HT-29 (cell line): ENCODE measurements at places on chromosomes 13 and 19. TPM values are rescaled to one million over a fixed set of nuclear protein-coding genes. Genes with fewer than 3 reads are reported as not detected.

F2RL3 gene
- not detected in 2 replicates for total RNA-seq

GIPC3 gene
- total RNA-seq, result not detected in 2 replicates

NRTN gene
- total RNA-seq, result 0.21 TPM in 1 of 2 replicates, not detected in the other

URI1 gene
- 45.2 and 46.4 TPM in 2 replicates for total RNA-seq

S1PR5 gene
- total RNA-seq, result not detected in 2 replicates

GRCh38 chr19:5587661-5588060, 19.9 kb upstream of the TINCR start:
- no peak for DNase-seq

DNA sequence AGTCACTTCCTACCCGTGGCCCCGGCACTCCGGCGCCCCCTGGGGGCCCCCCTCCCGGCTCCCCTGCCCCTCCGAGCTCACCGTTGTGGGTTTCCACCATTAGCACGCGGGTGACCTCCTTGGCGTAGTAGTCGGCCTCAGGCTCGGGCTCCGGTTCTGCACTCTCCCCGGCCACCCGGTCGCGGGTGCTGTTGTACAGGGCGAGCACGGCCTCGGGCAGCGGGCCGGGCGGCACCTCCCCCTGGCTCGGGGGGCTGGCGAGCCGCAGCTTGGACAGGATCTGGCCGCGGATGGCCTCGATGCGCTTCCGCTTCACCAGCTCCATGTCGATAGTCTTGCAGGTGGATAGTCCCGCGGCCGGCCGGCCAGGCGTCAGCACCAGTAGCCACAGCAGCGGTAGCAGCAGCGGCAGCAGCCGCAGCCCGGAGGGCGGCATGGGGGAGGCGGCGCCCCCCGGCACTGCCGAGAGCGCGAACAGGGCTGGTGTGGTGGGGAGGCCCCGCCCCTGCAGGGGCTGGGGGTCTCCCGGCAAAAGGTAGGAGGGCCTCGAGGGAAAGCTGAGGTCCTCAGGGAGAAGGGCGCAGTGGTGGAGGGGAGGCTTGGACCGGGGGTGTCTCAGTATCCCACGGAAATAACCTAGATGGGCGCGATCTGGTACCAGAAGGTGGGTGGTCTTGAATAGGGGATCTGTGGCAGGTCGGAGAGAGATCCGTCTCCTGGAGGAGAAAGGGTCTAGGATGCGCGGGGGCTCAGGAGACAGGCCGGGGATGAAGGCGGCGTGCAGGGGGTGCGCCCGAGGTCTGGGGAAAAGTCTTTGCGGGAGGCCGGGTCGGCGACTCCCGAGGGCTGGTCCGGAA, 885 bp downstream of the TGFB1 start:
- peak; percentile 47 for DNase-seq

DNA sequence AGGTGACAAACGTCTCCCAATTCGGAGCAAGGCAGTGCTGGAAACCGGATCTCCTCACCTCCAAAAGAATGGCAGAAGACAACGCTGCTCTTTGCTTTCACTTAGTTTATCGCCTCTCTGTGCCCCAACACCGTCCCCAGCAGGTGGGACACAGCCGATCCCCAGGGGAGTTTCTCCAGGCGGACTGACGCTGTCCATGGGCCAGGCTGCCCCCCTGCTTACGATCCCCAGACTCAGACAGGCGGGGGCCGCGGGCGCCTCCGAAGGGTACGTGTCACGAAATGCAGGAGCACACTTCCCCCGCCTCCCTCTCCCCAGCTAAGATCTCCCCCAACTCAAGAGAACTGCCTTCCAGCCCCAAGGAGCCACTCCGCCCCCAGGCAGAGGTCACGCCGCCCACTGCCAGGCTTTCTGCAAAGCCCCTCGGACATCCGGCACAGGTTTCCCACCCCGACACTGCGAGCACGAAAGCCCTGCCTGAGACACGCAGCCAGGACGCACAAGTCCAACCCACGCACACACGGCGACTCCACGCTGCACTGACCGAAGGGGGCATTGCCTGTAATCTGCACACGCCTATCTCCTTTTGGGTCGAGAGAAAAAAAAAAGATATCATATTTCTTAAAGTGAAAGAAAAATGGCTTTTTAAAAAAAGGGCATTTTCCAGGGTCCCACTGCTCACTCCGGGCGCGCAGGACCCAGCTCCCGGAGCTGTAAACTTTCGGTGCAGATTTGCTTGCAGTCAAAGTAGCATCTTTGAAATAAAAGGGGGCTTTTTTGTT, 2.0 kb downstream of the SPRY2 start:
- DNase-seq, result peak; percentile 79

DNA sequence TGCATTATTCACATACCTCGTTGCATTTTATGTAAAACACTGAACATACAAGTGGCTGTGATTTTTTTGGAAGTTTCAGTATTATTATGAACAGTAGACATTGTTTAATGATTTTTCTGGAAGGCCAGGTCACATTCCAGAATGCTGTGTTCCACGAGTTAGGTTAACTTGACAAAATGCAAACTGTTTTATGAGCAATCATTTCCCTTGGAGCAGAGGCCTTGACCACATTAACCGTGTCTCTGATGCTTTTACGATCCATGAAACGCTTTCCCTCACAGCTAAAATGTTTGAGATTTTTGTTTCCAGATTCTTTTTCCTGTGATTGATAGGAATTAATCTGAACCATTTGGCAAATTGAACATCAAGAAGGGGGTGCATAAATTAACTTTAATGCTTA, 57.8 kb downstream of the MBNL2 start:
- peak; percentile 45 for DNase-seq

GRCh38 chr13:43776006-43776405, 10.8 kb downstream of the ENOX1 start:
- DNase-seq, result no peak

- peak; percentile 41 for DNase-seq
Measured at GRCh38 chr13:94660695-94661326, 51.5 kb downstream of the SOX21 start.

- DNase-seq, result no peak
Measured at GRCh38 chr13:113862931-113863523, 849 bp downstream of the GAS6 start.

DNA sequence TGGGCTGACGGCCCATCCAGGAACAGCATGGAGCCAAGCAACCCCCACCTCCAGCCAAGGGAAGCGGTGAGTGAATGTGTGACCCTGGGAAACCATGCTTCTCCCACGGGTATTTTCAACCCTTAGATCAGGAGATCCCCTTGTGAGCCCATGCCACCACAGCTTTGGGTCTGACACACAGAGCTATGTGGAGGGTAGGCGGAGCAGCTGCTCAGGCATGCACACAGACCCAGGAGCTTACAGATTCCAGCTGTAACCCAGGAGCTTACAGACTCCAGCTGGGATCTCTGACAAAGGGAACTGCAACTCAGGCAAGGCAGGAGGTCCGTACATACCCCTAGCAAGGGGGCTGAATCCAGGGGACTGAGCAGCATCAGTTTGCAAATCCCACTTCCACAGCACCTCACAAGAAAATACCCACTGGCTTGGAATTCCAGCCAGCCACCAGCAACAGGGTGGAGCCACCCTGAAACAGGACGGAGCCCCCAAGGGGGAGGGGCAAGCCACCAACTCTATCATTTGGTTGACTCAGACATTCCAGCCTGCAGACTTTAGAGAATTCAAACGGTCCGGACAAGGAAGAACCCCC, 40.8 kb upstream of the RFXAP start:
- DNase-seq, result peak; percentile 15

- no peak for DNase-seq
Measured at GRCh38 chr19:16133818-16134217, 9.7 kb upstream of the HSH2D start.

- DNase-seq, result no peak
Measured at GRCh38 chr13:48891586-48891985, 84.1 kb upstream of the FNDC3A start.

- peak; percentile 28 for DNase-seq
Measured at GRCh38 chr19:50158577-50158976, 4.5 kb downstream of the IZUMO2 start.

GRCh38 chr19:1672038-1672768, 19.8 kb upstream of the TCF3 start:
- peak; percentile 36 for DNase-seq

DNA sequence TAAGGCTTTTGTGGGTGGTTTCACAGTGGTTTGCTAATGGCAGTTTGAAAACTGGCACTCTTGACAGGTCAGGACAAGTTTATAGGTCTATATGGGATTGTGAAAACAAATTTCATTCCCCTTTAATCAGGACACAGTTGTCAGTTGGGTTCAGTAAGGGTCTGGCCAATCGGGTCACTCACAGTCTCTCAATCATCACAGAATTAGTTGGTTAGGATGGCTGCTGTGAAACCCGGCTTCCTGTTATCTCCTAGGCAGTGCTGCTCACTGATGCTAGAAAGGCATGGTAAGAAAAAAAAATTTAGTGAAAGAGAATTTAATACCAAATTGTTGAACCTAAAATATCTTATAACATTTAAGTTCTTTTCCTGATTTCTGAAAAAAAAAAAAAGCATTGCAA, 1730.1 kb downstream of the EFNB2 start:
- DNase-seq, result no peak

DNA sequence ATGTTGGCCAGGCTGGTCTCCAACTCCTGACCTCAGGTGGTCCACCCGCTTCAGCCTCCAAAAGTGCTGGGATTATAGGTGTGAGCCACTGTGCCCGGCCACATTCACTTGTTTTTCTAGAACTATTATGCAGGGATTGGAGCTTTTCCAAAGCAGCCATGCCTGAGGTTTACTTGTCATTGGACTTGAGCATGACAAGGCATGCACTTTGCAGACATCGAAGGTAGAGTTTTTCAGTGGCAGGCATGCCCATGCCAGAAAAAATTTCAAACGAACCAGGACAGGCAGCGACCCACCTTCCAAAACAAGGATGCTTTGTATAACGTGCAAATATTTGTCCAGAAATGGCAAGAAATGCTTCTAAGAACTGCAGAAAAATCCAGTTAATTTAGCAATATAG, 17.7 kb downstream of the PNMA8A start:
- DNase-seq, result no peak

DNA sequence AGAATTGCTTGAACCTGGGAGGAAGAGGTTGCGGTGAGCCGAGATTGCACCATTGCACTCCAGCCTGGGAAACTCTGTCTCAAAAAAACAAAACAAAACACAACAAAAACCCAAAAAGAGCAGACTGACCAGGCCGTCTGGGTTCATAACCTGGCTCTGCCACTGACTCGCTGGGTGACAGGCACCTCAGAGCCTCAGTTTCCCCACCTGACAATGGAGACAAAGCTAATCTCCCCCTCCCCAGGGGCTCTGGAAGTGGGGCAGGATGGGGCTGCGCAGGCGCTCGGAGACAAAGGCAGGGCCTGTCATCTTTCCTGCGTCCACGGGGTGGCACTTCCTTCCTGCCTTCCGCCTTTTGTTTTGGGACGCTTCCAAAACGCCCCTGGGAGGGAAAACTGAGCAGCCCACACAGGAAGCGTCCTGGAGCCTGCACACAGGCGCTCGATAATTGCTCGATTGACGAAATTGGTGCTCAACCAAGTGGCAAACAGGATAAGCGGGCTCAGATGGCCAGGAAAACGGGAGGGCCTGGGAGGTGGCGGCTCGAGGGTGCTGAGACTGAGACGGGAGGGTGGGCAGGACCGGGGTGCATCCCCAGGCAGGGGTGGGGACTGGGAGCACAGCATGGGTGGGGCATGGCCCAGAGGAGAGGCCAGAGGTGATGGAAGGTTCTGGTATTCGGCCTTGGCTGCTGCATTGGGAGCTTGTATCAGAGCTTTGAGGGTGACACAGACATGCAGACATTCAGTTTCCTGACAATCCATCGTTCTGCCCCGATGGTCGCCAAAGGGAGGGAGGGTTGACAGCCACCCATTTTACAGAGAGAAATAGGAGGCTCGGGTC, 17.8 kb downstream of the SPC24 start:
- DNase-seq, result peak; percentile 70

DNA sequence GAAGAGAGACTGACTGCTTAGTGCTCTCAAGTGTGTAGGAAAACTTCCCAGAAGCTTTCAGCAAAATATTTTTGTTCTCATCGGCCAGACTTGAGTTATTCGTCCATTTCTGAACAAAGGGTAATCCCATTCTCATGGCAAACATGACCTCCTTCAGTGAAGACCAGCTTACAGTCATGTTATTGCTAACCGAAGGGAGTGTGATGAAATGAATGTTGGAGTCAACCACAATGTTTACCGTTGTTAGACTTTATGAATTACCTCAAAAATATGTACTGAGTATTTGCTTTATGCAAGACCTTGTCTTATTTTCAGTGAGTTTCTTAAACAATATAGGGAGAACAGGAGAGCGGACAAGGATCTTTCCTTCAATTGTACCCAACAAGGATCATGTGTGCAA, 228.6 kb downstream of the LMO7 start:
- DNase-seq, result no peak

DNA sequence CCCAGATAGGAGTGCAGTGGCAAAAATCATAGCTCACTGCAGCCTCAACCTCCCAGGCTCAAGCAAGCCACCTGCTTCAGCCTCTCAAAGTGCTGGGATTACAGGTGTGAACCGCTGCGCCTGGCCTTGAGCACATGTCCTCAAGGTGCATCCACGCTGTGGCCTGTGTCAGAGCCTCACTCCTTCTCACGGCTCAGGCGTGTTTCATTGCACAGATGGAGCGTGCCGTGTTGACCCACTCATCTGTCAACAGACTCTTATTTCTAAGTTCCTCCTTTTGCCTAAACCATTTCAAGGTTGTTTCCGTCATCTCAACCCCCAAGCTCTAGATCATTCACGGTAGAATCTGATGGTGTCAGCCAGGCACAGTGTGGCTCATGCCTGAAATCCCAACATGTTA, 28.2 kb downstream of the ATP8B3 start:
- no peak for DNase-seq

- DNase-seq, result no peak
Measured at GRCh38 chr19:18307271-18307681, 15.6 kb downstream of the LSM4 start.

GRCh38 chr19:54154603-54155345, 4.7 kb downstream of the LENG1 start:
- no peak for DNase-seq

DNA sequence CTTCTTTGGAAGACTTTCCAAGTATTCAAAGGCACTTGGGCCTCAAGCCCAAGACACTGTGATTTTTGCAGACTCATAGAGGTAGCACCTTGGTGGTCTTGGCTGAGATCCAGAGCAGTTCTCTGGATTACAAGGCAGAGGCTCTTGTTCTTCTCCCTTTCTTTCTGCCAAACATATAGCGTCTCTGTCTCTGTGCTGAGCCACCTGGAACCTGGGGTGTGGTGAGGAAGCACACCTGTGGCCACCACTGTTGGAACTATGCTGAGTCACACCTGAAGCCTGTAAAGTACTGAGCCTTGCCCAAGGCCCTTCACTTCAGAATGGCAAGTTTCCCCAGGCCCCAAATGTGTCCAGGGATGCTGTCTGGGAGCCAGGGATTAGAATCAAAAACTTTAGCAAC, 127.5 kb downstream of the FREM2 start:
- peak; percentile 30 for DNase-seq

GRCh38 chr13:106525865-106526264, 9.6 kb downstream of the EFNB2 start:
- DNase-seq, result peak; percentile 42
